ENCODE measurements at places on chromosomes 11 and 22.

- DNase-seq, result no peak
Observed at GRCh38 chr11:104051778-104052177, 15.3 kb downstream of the DDI1 start.

DNA sequence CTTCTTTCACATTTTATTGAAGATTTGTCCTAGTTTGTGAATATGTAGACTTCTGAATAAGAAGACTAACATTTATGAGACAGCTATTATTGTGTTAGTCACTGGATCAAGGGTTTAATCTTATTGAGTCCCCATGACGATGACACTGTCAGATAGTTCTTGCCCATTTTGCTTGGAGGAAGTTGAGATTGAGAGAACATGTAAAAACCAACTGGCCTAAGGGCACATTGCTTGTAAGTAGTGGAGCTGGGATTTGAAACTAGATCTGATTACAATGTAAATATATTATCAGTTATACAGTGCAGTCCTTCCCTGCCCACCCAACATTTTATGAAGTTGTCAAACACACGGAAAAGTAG, 134.7 kb downstream of the HIPK3 start:
- DNase-seq, result no peak

- DNase-seq, result no peak
Observed at GRCh38 chr11:40203606-40204005, 1255.8 kb downstream of the LRRC4C start.

DNA sequence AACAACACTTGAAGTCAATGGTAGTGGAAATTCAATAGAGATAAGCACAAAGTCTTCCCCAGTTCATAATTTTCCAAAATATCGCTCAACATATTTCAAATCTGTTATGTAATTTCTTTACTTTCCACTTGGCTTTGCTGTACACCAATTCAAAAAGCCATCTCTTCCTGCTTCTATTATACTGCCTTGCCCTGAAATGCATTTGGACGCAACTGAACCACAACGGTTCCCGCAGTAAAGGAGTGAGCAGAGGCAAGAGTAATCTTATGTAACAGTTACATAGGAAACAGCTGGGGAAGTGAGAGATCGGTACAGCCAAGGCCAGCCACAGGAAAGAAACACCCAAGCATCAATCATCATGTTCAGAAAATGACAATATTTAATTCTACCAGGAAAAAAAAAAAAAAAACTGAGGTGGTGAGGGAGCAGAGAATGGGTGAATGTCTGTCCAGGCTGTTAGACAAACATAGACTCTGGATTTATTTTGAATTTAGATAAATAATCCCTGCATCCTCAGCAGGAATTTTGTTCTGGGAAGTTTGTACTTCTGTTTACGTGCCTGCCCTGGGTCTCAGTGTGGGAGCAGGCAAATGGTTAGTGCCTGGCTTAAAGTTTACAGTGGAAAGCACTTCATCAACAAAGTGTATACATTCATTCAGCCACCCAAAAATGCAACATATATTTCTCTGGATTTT, 392.2 kb downstream of the ETS1 start:
- DNase-seq, result no peak

- DNase-seq, result no peak
Observed at GRCh38 chr22:35582861-35583670, 34.1 kb downstream of the MB start.

DNA sequence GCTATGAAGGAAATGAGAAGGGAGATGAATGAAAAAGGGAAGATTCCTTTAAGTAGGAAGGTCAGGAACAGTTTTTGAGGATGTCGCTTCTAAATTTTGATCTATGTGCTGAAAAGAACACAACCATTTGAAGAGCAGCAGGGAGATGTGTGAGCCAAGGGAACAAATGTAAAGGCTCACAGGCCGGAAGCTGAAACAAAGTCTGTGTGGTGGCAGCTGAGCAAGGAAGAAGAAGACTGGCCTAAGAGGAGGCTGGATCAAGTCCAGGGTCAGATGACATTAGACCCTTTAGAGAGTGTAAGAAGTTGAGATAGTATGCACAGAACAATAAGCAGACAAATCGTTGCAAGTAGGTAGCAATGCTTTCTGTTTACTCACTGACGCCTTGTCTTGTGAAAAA, 1631.4 kb upstream of the TENM4 start:
- DNase-seq, result no peak

- DNase-seq, result no peak
Observed at GRCh38 chr22:27466778-27467438, 334.6 kb downstream of the MN1 start.

GRCh38 chr11:105000167-105000566, 22.8 kb downstream of the CASP5 start:
- DNase-seq, result no peak

GRCh38 chr11:115255006-115255762, 249.0 kb downstream of the CADM1 start:
- DNase-seq, result no peak

DNA sequence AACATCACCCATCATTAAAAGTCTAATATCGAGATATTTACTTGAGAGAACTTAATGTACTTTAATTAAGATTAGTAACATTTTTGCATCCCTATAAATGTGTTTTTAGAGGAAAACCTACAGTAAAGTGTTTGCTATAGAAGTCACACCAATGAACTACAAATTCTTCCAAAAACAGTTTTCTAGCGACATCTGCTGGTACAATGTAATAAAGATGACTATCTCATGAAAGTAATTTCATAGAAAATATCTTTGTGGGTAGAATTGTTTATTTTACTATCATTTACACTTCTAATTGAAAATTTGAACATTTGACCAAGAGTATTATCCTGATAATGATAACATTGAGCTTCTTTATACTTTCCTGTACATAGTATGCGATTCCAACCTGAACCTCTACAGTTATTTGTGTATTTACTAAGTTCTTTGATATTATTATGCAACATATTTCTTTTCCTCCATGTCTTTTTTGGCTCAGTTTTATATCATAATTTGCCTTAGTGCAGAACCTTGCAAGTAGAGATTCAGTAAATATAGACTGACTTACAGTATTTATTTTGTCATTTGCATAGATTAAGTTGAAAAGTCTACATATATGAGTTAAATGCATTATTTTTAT, 252.7 kb downstream of the TMEM135 start:
- peak; percentile 13 for DNase-seq

GRCh38 chr11:12734625-12735024, 60.4 kb downstream of the TEAD1 start:
- DNase-seq, result no peak

- no peak for DNase-seq
Observed at GRCh38 chr11:75431533-75432525, 1.2 kb downstream of the KLHL35 start.

DNA sequence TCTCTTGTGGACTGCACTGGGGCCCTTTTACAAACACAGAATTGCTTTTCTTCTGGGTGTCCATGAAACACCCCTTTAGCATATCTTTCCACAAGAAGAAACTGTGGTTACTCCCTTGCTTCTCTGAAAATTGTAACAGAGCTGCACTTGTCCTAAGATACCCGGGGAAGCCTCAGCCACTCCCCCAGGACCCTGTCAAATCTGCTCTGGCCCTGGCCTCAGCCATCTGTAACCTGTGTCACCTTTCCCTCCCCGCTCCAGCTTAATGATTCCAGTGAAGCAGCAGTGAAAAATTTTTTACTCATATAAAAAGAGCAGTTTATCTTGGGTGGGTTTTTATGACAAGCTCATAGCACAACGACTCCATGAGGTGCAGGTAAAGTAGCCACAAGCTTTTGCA, 3.4 kb upstream of the DUSP18 start:
- no peak for DNase-seq

DNA sequence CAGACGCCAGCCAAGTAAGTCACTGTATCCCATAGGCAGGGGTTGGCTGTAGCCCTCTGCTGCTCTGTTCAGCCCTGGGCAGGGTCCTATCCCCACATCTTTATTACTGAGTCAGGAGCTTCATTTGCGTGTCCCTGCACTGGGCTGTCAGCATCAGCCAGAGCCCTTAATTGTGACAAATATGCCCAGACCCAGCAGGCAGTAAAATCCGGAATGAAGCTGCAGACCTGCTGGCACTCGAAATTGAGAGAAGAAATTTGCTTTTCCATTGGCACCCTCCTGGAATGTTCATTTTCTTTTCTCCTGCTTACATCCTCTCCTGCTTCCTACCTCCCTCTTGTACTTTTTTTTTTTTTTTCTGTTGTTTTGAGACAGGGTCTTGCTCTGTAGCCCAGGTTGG, 43.8 kb downstream of the CEP164 start:
- no peak for DNase-seq

DNA sequence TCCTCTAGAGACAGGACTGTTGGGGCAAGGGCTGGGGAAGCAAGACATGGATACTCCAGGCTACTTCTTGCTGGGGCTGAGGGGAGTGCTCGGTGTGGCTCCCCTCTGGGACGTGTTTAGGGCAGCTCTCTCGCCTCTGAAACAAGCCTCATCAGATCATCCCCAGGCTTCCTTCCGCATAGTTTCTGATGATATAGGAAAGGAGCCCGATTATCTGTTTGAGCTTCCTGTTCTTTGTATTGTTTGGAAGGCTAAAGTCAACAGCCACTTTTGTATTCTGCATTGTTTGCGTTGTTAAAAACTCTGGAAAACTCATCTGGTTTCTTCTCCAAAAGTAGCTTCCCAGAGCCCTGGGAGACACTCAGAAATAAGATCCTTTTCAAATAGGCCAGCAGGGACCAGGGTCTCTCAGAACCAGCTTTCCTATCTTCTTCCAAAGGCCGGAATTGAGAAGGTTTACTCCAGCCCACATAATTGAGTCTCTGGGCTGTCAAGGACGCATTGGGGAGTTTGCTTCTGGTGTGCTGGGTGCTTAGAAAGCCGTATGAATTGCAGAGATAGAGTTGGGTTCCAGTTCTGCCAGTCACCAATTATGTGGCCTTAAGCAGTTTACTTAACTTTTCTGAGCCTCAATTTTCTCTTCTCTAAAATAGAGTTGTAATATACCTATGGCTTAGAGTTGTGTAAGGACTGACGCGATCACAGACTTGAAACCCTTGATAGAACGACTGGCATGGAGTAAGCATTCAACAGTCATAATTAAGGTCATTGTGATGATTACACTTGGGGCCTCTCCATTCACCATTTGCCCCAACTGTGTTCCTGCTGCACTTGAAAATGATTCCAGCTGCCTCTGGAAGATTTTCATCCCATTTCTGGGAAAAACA, 19.1 kb downstream of the CD44 start:
- DNase-seq, result no peak

DNA sequence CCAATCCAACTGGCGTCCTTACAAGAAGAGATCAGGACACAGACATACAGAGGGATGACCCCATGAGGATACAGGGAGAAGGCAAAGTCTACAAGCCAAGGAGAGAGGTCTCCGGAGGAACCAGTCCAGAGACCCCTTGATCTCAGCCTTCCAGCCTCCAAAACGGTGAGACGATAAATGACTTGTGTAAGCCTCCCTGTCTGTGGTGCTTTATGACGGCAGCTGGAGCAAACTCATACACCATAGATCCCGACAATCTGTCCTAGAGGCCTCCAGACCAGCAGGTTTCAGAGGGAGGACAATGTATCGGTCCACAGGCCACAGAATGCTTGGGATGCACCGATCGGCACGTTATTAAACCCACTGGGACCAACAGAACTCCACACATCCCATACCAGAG, 383.3 kb downstream of the SHANK2 start:
- DNase-seq, result no peak

Data from iPS DF 6.9 (cell line).